Calu3 (cell line): ENCODE measurements at places on chromosomes 5 and 9.

DNA sequence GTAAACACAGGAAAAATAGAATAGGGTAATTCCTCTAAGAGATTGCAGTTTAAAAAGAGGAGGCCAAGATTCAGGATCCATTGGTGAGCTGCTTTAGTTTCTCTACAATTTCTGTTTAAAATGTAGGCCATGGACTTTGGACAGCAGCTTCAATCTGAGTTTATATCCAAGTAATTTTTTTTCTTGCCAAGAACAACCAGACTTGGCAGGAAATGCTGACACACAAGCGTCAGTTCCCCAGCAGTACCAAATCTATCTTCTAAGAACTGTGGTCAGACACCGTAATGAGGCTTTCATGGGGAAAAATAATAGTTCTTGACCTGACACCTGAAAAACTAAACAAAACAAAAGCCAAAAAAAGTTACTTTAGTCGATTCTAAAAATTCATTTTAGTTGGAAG, 528.8 kb downstream of the CSNK1G3 start:
- DNase-seq = no peak

GRCh38 chr9:109852556-109852955, 72.6 kb downstream of the PALM2AKAP2 start:
- DNase-seq = no peak

- peak; percentile 9 for DNase-seq
These were observed 158.6 kb upstream of the DMRT1 start for GRCh38 chr9:682633-683508.

- peak; percentile 58 for DNase-seq
These were observed 3.1 kb upstream of the RGMB start for GRCh38 chr5:98770209-98770910.

GRCh38 chr5:54470128-54470527, 14.6 kb downstream of the HSPB3 start:
- DNase-seq = no peak

DNA sequence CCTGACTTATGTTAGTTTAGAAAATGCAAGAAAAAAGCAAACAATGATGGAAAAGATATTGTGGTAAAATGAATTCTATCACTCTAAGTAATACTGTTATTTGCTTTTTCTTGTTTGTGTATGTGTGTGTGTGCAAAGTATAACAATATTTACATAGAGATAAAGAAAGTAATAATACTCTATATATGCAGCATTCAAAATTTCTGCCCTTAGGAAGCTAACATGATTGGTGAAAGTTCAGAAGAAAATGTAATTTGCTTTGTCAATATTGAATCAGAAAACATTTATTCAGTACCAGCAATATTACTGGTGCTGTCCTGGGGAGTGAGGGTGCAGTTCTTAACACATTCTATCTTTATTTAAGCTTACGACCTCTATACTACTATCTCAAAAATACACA, 12.9 kb upstream of the PRDM9 start:
- DNase-seq = no peak

DNA sequence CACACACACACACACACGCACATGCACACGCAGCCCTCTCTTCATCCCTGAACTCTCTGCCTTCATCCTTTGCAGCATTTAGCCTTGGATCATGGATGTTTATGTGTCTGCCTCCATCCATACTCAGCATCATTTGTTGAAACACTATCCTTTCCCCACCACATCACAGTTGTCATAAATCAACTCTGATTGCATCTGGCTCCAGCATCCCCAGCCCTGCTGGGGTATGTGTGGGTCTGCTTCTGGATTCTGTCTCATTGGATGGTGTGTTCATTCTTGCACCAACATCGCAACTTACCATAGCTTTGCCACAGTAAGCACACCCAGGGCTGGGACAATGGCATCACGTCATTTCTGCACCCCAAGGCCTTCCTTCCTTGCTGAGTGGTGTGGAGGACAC, 175.4 kb downstream of the RGS3 start:
- DNase-seq = no peak
